Stimulated activated CD8-positive, alpha-beta memory T cell treated with anti-CD3 and anti-CD28 coated beads, Interleukin-15, amount 100 ng/mL, for 1 hour (primary cell): ENCODE measurements at places on chromosomes 7 and 10.

DNA sequence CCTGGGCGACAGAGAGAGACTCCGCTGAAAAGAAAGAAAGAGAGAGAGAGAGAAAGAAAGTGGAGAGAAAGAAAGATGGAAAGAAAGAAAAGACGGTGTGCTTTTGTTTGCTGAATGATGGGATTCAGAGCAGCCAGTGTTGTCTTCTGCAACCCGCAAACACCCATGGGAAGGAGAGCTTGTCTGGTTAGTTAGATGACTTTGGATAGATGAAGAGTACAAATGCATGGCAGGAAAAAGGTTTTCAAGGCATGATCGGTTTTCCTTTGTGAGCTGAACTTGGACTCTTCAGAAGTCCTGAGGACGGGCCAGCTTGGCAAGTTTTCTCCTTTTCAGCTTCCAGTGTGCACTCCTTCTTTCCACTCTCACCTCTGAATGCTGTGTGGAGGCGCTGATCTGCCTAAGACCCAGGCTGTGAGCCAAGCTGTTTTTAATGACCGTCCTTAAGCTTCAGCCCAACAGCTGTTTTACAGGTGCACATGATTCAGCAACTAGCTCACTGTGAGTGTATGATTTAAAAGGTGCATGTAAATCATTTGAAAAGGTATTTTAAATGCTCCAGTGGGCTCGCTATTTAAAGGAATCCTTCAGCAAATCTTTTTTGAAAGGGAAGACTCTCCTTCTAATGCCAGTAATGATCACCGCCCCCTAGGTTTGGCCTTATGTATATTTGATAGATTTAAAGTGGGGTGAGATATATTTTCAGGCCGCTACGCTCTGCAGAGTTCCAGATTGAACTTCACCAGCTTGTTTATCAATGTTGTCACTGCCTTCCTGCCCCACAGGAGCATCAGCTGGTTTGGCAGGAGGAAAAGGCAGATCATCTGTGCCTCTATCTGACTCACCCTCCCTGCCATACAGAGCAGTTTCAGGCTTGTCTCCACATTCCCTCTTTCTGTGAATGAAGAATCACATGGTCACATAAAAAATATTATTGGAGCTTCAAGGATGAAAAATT is 115.0 kb downstream of the PLXDC2 start:
- DNase-seq = no peak

- no peak for DNase-seq
These were observed 197.6 kb downstream of the WDR37 start for GRCh38 chr10:1253523-1254353.

- no peak for DNase-seq
These were observed 631.7 kb upstream of the MGMT start for GRCh38 chr10:128835361-128835760.

DNA sequence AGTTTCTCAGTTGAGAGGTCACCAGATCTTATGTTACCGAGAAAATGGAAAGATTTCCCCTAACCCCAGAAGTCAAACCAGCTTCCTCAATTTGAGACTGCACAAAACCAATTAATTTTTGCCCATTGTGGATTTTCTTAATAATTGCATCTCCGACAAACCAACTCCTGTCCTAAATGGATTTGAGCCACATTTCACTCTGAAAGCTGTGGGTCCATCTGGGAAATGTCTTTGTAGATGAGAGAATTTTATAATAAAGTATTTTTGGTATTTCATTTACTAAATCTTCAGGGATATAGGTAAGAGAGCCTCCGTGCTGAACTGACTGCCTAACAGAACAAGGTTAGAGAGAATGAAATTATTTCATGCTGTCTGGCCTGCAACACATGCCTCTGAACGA is 99.7 kb upstream of the PDCD4 start:
- DNase-seq = no peak

DNA sequence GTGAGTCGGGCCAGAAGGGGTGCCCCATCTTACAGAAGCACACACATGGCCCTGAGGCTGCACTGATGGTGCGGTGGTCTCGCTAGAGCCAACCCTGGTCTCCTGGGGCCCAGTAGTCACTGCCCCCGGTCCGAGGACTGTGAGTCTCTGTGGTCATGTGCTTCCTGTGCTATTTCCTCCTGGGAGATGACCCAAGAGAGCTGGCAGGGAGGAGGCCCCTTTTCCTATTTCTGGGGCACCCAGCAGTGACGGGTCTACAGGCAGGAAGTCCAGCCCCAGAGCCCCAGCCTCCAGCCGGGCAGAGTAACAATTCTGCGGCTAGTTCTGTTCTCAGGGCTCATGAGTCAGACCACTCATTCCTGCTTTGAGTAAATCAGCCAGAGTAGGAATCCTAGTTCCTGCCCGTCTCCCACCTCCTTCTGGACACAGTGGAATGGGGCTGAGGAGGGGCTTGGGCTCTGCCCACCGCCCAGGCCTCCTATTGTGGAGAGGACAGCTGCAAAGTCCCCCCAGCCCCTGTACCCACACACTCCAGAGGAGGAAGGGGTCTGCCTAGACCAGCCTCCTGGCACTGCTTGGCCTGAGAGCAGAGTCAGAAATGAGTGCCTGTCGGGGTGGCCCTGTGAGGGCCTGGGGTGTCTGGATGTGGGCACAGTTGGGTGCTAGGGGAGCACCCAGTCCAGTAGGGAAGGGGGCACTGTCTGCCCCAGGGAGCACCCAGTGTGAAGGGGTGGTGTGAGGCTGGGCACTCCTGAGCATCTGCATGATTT is 80.5 kb upstream of the PPIF start:
- DNase-seq = no peak

DNA sequence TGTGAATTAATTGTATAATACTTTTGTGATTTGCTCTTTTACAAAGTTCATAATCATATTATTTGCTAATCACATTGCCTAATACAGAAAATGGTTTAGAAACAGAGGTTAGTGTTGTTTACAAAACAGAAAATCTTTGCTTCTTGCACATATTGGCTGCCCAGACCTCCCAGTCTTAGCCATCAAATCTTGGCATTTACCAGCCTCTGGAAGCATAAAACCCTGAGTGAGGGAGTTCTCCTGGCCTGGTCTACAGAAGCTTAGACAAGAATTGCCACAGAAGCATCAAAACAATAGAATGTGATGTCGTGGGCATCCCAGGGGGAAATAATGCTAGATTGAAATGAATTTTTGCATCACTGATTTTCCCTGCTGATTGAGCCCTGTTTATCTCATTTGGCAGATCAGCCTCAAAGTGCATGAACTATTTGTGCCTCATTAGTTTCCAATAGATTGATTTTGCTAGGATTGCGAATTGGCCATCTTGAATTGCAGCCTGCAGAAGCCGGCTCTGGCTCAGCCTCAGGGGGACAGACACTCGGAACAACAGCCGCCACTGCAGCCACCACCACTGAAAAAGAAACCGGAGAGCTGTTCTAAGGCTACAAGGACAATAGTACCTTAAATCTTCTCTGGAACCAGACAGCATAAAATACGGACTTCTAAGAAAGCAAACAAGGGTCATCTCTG is 11.1 kb upstream of the SORBS1 start:
- no peak for DNase-seq

- no peak for DNase-seq
These were observed 62.0 kb downstream of the VSTM4 start for GRCh38 chr10:49053053-49053997.

DNA sequence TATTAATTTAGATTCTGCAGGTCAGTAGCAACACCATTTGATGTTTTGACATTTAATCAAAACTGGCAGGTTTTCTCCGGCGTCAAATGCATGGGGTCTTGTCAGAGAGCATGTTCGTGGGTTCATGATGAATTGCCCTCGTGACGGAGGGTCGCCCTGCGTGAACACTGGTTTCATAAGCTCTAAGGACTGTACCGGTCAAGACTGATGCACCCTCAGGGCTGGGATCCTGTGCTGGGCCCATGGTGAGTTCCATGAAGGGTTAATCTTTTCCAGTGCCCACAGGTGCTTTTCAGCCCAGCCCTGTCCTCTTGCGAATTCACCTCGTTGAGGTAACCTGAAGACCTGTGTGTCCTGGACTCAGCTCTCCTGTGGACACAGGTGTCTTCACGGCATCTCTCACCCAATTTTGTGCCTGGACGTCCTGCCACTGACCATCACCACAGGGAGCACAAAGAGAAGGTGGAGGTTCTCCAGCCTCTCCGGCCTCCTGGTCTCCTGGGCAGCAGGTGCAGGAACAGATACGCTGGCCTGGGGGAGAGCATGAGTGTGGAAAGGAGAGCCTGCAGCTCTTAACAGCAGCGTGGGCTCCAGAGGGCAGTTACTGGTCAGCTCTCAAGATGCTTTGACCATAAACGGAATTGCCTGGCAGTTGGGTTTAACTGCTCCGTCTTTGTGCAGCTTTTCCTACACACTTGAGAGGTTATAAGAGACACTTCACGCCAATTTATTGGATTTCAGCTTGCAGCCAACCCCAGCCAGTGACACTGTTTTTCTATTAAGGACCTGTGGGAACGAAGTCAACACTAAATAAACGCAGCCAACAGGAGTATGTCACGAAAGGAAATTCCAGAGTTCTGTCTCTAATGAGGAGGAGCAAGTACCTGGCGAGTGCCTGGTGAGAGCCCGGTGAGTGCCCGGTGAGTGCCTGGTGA is 37.4 kb upstream of the CFAP46 start:
- DNase-seq = no peak
